ENCODE measurements at places on chromosomes 7 and 10.

DNA sequence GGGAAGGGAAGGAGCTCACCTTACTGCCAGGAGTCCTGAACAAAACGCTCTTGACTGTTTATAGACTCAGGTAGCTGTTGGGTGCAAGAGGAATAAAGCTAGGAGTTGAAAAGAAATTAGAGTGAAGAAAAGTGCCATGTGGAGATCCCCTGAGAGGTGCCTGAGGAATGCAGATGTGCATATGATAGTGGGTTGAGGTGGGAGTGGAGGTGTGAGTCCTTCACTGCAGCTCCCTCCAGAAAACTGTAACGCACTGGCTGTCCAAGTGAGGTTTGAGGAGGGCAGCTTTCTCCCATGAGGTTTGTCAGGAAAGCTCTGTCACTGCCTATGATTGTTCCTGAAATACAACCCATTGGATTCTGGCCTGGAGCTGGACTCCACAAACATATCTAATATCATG, 904.8 kb upstream of the POT1 start:
- no peak for DNase-seq

- no peak for DNase-seq
Measured at GRCh38 chr10:130495891-130496636, 359.9 kb downstream of the GLRX3 start.

- no peak for DNase-seq
Measured at GRCh38 chr10:123583639-123584418, 82.3 kb upstream of the GPR26 start.

DNA sequence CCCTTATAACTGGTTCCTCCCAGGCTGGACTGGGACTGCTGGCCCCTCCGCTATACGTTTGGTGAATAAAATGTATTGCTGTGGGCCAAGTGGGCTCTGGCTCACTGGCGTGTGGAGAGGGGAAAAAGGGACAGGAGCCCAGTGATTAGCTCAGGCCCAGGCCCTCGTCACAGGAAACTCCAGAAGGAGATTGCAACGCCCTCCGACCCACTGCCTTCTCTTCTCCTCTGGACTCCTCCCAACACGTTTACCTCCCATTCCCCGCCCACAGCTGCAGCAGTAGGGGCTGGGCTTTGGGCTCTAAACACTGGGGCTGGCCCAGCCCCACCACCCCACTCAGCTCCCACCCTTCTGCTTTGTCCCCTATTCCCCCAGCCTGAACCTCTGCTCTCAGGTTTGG, 173.9 kb downstream of the NEURL1 start:
- DNase-seq = no peak

- no peak for DNase-seq
Measured at GRCh38 chr10:32155075-32155516, 98.9 kb upstream of the KIF5B start.

DNA sequence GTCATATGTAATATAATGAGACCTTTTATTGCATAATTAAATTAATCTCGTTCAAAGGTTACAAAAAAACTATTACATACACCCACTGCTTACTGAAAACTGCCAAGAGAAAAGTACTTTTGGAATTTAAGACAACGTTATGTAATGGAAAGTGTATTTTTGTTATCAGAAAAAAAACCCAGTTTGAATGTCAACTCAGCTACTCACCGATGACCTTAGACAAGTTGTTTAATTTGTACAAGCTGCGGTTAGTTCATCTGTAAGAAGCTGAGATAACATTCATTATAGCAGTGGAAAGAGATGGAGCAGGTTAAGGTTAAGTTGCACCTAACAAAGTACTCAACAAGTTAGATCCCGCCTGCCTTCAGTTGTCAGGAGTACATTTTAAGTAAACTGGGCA, 1.1 kb downstream of the PSMA2 start:
- no peak for DNase-seq

GRCh38 chr10:72107325-72108003, 19.1 kb upstream of the SPOCK2 start:
- DNase-seq = no peak

- no peak for DNase-seq
Measured at GRCh38 chr10:43737003-43737402, 88.3 kb upstream of the ZNF32 start.

DNA sequence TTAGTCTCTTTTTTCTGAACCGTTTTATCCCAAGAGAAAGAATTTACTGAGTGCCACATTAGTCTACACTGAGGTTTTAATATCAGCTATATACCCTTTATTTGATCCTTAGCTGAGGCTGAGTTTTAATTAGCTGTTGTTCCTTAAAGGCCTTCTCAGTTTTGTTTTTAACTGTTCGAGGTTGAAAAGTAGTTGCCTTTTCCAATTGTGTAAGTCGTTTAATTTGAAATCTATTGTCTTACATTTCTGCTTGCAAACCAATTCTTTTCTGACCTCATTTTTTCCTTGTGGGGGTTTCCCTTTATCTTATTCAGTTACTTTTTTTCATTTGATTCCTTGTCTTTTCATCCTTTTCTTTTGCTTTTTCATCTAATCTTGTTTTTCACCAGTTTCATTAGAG, 30.8 kb downstream of the UMAD1 start:
- no peak for DNase-seq

DNA sequence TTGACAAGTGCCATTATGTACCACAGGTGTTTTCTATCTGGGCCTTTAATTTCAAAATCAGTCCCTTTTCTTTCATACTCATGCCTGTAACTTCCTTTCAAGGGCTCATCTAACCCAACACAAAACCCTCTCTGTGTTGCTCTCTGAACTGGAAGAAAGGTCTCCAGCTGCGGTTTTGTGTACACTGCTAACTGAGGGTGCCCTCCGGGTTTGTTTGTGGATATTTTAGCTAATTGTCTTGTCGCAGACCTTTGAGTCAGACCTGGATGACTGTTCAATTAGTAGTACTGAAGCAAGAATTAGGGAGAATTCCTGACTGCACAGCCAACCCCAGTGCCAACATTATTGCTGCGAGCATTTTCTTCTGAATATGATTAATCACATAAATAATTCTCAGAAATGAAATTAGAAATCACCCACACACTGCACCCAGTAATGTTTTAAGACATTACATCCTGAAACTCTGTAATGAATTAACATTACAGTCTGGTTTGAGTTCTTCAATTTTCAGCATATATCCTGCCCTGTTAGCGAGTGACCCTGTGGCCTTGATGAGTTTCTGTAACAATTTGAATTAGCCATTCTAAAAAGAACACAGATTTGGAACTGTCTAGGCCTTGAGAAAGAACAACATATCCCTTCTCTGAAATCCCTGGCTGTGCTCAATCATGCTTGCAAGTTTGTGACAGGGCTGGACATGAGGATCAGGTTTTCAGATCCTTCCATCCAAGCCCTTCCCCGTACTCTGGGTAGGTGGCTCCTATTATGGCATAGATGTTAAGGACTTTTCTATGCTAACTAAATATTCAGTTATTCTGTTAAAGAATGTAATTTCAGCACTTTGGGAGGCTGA, 460.1 kb downstream of the PLXDC2 start:
- no peak for DNase-seq

- no peak for DNase-seq
Measured at GRCh38 chr10:126880926-126881325, 24.3 kb upstream of the DOCK1 start.
